ENCODE measurements at places on chromosomes 7 and 10. TPM values are rescaled to one million over a fixed set of nuclear protein-coding genes. Genes with fewer than 3 reads are reported as not detected.

GRCh38 chr7:158077151-158077840, 510.3 kb downstream of the PTPRN2 start:
- DNase-seq: no peak

DNA sequence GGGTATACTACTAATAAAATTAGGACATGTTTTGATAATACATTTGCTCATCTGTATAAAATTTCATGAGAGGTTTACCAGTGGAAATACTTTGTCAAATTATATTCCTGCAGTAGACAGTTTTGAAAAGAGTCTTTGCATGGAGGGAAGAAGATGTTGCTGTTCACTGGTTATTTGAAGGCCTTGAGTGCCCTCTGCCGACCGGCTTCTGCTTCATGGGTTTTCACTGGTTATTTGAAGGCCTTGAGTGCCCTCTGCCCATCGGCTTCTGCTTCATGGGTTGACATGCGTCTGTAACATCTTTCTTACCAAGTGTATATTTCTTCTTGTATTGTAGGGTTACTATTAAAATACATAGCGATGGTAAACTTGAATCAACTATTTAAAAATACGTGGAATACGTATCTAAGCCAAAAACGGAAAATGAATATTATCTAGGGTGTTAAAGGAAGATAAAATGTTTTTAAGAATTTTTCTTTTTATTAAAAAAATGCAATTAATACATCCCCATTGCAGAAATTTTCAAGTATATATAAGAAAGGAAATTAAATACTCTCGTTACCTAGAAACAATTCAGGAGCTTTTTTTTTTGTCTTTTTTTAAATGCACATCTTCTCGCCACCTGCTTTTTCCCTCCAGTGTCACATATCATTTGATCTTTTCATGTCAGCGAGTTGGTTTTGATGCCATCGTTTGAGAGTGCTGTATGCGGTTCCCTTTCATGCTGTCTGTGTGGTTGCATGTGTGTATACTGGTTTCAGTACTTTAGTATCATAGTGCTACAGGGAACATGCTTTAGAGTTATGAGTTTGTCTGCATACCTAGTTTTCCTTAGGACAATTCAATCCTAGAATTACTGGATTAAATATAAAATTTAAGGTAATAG, 73.4 kb downstream of the SHH start:
- peak; percentile 43 for DNase-seq

DNA sequence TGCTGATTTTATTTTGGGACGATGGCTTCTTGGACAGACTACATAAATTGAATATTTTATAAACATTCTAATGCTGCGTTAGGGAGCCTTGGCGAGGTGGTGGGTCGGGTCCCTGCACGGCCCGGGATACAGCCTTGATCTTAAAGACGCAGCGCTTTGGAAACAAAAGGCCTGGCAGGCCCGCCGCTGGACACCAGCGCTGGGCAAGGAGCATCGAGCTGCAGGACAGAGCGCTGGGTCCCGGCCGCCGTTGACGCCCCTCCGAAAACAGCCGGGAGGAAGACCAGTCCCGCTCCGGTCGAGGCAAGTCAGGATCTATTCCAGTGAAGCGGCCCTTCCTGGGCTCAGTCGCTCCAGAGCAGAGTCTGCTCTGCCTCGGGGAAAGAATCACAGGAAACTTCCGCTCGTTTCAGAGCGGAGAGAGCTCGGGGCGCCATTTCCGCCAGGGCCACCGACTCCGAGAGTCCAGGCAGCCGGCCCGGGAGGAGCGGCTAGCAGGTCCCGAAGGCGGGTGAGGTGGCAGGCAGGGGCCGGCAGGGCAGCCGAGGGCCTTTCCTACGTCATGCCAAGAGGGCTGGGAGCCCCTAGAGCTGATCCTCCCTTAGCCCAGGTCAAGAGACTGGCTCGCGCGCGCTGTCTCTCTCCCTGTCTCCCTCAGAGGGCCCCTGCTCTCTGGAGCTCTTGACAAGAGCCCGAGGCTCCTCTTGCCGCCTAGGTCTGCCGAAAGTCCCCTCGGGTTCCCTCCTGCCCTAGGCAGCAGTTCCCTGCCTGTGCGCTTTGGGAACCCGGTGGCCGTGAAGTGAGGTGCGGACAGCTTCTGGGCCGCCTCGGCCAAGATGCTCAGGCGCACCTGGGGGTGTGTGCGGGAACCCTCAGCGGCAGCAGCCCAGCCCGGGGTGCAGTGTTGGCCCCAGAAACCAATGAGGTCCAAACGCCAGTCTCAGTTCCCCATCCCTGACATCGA, 1.4 kb upstream of the DRGX start:
- no peak for DNase-seq

GRCh38 chr7:155665957-155666287, 21.5 kb downstream of the RBM33 start:
- no peak for DNase-seq

DNA sequence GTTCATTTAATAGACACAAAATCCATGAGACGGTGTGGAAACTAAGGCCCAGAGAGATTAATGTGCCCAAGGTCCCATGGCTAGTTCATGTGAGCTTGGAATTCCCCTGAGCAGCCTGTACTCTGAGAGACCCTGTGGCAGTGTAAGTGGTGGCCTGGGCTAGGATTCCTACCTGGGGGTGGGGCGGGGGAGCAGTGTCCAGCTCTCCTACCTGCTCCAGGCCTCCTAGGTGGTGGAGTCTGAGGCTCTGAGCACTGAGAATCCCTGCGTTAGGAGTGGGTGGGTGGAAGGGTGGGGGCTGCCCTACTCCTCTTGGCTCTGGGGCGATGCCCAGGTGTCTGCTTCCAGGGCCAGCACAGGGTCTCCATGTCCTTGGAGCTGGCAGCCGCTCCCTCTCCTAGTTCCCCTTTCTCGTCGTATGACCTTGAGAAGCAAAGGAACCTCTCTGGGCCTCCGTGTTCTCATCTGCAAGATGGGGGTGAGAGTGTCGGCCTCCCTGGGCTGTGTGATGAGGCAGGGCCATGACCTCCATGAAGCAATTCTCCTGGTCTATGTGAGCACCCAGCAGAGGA, 2.5 kb downstream of the SNCG start:
- no peak for DNase-seq

DNA sequence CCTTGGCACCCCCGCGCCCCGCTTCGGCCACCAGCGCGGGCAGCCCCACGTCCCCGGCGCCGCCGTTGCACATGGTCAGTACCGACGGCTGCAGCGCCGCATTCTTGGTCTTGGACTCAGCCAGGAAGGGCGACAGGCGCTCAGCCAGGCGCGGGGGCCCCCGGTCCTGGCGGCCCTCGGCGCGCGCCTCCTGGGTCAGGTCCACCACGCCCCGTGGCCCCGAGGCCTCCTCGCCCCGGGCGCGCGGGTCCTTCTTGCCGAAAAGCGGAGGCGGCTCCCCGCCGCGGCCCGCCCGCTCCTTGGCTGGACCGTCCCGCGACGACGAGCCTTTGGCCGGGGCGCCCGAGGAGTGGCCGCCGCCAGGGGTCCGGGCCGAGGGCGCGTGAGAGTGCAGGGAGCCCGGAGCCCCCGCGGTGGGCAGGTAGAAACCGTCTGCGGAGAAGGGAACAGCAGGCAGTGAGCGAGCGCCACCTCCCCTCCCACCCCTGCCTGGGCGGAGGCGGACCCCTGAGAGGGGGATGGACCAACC, 34.7 kb downstream of the TNRC18 start:
- no peak for DNase-seq

- DNase-seq: no peak
Observed at GRCh38 chr10:110978204-110978603, 58.8 kb downstream of the SHOC2 start.

GRCh38 chr7:151665368-151665767, 145.7 kb upstream of the RHEB start:
- no peak for DNase-seq

DNA sequence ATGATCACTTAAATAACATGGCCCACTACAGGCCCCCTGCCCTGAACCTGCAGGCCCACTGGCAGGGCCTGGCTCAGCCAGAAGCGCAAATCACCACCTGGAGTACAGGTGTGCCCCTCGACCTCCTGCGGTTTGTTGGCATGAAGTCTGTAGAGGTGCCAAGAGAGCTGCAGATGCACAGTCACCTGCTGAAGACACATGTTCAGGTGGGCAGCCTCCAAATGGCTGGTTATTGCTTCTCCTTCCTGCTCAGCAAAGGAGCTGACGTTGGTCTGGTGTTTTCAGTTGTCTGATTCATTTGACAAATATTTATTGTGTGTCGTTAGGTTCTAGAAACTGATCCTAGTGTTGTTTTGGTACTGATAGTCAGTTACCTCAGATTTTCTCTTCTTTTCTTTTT, 29.0 kb downstream of the DHTKD1 start:
- DNase-seq: no peak

GRCh38 chr10:77667426-77668324, 30.1 kb upstream of the KCNMA1 start:
- DNase-seq: no peak

DNA sequence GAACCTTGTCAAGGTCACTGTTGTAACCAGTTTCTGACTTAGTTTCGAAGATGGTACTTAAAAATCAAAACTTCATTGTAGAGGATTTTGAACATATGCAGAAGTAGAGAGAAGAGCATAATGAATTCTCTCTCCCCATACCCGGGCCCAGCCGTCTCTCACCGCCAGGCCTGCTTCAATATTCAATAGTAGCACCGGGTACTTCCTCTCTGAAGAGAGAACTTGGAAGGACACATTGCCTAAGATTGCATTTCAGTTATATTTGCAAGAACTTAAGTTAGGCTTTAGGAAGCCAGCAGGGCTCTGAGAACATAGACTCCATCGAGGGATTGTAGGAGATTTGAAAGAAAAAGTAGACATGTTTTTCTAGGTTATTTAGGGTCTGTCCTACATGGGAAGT, 19.1 kb downstream of the LMTK2 start:
- no peak for DNase-seq

GRCh38 chr7:113267271-113267670, 148.9 kb upstream of the SMIM30 start:
- DNase-seq: no peak

GRCh38 chr10:75399461-75400162, 2.0 kb downstream of the ZNF503 start:
- peak; percentile 67 for DNase-seq

GRCh38 chr10:43793704-43794103, 145.0 kb upstream of the ZNF32 start:
- no peak for DNase-seq

GRCh38 chr10:91788527-91788926, 9.7 kb upstream of the TNKS2 start:
- no peak for DNase-seq

DNA sequence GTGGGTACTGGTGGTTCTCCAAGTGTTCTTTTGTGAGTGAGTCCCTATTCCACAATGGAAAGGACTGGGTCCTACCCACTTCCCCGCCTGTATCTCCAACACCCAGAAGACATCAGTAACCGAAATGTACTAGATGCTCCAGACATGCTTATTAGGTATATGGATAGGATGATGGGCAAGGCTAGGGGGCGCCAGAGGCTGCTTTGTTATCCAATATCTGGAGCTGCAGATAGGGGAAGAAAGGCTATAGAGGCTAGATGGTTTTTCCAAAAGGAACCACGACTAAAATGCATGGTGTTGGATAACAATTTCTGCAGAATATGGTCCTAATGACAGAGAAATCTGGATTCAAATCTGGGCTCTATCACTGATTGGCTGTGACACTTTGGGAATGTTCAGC, 56.2 kb upstream of the TM9SF3 start:
- peak; percentile 31 for DNase-seq

CYP3A4 gene
- not detected for total RNA-seq

AEBP1 gene
- total RNA-seq: 52.2 TPM

INSYN2A gene
- not detected for total RNA-seq

IGF2BP3 gene
- 96.9 TPM for total RNA-seq

ANKRD2 gene
- not detected for total RNA-seq

CDK1 gene
- 39.2 TPM for total RNA-seq

Data from progenitor cell of endocrine pancreas (in vitro differentiated cells).